ENCODE measurements at places on chromosomes 7 and 10.

- no peak for DNase-seq
Observed at GRCh38 chr10:91493313-91493712, 83.2 kb downstream of the HECTD2 start.

DNA sequence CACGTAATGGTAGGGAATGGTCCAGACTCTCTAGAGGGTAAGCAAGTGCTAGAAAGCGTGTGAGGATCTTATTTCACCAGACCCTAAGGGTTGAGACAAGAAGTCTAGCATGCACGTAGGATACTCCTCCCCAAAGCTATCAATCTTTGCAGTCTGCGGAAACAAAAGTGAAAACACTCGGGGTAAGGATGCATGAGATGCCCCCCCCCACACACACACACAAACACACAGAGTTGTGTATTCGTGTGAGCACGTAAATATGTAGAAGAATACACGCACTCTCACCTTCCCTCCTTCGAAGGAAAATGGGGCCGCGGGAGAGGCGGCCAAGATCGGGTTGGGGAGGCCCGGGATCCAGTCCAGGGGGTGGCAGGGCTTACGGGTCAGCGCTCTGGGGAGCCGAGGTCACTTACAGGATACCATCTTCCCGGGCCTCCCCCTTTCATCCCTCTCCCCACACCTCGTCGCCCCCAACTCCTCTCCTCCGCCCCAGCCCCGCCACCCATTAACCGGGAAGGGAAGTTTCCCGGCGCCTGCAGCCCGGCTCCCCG is 455 bp downstream of the CUL2 start:
- peak; percentile 2 for DNase-seq

DNA sequence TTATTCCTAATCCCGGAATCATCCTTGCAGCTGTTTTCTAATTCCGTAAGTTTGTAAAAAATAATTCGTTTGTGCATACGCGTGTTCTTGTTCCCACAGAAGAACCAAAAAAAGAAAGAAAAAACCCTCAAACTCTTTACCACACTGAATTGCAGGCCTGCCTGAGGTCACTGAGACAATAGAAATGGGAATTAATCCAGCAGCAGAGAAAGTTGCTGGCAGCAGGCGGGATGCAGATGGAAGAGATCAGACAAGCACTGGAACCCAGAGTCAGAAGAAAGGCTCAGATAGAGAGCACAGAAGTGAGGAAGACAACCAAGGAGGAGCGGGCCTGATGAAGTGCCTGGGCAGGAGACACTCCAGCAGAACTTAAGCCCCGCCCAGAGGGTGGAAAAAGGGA is 141.5 kb upstream of the VWC2 start:
- DNase-seq = no peak

DNA sequence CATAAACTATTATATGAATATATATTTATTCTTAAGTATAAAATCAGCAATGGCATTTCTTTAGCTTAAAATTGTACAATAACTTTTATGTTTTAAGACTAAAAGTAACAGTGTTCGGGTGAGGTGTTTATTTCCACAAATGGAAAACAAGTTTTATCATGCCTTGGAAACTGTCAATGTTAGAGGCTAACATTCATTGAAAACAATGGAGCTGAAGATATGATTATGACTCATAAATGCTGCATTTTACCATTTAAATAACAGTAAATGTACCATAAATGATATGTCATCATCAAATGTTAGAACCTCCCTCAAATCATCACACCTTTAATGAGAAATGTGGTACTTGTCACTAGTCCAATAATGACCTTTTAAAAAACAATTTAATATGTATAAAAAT is 897.3 kb downstream of the PCDH15 start:
- DNase-seq = no peak

GRCh38 chr10:52312942-52313255 is 1.2 kb upstream of the DKK1 start:
- DNase-seq = no peak

DNA sequence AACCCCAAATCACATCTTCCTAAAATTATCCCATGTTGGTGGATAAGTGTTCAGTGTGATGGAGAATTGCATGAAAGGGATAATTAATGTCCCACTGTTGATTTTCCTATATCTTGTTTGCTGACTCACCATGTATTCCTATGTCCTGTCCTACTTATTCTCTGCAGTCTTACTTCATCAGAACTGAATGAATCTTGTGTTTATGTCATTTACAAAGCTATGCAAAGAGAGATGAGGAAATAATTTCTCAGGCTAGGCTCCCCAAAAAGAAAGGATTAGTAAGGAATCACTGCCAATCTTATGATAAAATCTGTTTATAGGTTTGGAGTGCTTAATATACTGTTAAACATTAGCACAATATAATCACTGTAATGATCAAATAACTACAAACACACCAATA is 360.8 kb downstream of the CRPPA start:
- no peak for DNase-seq

GRCh38 chr10:116715839-116716377 is 26.5 kb downstream of the HSPA12A start:
- DNase-seq = no peak

GRCh38 chr7:132116369-132116768 is 459.9 kb downstream of the PLXNA4 start:
- no peak for DNase-seq

DNA sequence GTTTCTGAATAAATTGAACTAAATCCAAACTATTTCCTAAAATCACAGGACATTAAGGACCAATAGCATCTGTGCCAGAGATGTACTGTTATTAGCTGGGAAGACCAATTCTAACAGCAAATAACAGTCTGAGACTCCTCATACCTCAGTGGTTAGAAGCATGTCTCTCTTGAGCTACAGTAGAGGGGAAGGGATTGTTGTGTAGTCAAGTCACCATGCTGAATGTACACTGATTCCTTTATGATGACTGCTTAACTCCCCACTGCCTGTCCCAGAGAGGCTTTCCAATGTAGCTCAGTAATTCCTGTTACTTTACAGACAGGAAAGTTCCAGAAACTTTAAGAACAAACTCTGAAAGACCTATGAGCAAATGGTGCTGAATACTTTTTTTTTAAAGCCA is 13.9 kb downstream of the MEST start:
- DNase-seq = no peak

DNA sequence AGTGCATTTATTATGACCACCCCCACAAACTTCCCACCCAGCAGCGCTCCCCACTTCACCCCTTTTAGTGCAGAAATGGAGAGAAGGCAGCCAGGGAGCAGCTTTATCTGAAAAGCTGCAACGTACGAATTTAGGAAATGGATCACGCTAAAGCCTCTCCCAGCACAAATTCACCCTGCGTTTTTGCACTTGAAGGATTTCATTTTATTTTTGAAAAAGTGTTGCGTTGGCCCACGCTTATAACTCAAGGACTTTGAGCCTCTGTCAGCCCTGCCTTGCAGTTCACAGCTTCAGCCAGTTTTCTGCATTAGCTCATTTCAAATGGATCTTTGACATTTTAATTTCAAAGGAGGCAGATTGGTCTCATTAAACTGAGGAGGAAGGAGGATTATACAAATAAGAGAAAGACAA is 556.1 kb downstream of the KCNMA1 start:
- no peak for DNase-seq

DNA sequence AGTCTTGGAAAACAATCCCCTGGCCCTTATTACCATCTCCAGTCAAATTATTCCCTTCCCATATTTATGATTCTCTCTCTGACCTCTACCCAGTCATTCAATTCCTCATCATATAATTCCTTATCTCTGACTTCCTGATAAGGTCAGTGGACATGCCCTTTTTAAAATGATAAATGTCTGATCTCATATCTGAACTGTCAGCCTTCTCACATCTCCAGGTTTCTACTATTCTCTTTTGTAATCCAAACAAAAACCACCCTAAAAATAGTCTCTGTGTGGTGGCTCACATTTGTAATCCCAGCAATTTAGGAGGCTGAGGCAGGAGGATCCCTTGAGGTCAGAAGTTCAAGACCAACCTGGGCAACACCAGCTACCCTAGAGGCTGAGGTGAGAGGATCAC is 11.9 kb downstream of the GSDME start:
- no peak for DNase-seq

DNA sequence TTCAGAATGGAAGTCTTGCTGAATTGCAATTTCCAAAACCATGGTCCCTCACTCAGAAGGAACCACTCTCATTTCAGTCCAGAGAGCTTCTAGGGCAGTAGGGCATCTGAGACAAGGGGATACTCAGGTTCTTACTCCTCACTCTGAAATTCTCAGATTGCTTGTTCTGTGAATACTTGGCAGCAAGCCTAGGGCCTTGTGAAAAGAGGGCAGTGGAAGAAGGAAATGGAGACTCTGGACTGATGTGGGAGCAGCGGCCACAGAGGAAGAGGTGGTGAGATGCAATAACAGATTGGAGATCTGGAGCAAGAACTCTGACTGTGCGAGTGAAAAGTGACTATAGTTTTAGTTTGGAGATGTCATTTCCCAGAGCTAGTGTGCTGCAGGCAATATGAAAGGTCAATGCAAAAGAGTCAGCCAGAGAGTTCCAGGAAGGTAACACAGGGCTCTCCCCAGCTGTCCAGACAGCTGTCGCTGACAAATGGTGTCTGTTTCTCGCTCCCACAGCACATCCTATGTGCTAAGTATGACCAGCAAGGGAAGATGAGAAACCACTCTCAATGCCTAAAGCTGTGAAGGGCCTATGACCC is 291.6 kb upstream of the KIAA1217 start:
- no peak for DNase-seq

DNA sequence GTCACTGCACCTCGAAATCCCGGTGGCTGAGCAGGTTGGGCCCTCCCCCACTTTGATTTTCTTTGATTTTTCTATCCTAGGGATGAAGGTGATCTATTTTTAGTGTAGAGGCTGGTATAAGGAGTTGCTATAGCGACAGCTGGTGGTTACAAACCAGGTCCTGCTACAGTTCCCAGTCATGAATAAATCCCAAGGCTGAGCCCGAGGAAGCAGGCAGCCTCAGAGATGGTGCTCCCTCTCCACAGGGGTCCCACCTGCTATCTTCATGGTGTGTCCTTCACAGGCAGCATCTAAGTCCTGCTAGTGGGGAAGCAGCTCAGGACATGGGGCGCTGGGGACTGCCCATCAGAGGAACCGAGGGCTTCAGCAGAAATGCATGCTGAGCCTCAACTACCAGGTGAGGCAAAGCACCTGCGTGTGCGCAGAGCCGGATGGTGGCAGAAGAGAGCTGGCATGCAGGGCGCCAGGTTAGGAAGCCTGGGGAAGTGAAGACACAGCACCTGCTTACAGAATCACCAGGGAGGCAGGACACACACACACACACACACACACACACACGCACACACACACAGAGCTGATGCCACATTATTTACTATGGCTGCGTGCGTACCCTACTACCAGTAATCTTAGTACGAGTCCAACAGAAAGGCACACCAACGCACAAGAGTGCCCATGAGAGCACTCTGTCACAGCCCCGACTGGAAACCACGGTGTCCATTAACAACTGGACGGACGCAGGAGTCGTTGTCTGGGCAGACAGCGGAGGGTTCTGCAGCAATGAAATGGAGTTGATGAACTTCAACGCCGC is 150.9 kb downstream of the PRKAG2 start:
- DNase-seq = no peak

DNA sequence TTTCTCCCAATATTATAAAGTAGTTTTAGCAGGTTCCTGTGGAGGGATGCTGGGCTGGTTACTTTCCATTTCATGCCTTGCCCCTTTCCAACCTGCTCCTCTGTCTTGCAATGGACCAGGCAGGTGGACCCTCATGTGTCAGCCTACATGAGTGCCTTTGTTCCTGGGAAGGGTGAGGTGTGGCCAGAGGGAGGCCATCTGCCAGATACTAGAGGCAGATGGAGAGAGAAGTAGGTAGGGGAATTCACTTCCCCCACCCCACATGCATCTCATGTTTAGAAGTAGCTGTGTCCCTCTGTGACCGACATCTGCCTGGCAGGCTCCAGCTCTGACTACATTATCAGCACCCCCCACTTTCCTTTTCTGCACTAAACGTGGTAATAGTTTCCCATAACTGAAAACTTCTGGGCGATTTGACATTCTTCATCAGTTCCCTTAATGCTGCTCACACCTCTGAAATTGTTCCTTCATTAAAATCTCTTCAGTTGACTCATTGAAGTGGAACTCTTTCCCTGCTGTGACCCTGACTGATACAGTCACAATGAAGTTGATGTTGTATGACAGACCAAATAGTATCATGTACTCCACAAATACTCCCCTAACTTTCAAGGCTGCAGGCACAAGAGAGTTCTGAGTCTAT is 396.3 kb upstream of the FZD8 start:
- no peak for DNase-seq

GRCh38 chr10:129926066-129927055 is 37.7 kb downstream of the EBF3 start:
- DNase-seq = no peak

GRCh38 chr7:22113041-22113440 is 167.3 kb upstream of the CDCA7L start:
- no peak for DNase-seq

DNA sequence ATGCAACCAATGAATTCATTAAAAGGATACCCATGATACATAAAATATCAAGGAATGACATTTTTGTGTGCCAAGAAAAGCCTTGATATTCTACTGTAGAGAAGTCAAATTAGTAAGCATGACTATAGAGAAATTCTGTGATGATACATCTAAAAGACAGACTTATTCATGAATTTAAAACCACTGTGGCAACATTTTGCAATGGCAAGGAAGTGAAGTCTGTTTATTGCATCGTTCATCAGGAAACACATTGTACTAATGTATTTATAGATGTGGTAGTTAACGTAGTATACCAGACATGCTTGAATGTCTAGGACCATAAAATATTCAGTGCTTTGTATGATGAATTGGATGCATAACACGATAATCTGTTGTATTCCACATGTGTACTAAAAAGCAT is 9.3 kb upstream of the CLEC5A start:
- DNase-seq = no peak

- DNase-seq = no peak
Observed at GRCh38 chr10:70378122-70378521, 4.3 kb downstream of the LRRC20 start.

- DNase-seq = no peak
Observed at GRCh38 chr10:97542169-97543024, 30.2 kb upstream of the ANKRD2 start.

DNA sequence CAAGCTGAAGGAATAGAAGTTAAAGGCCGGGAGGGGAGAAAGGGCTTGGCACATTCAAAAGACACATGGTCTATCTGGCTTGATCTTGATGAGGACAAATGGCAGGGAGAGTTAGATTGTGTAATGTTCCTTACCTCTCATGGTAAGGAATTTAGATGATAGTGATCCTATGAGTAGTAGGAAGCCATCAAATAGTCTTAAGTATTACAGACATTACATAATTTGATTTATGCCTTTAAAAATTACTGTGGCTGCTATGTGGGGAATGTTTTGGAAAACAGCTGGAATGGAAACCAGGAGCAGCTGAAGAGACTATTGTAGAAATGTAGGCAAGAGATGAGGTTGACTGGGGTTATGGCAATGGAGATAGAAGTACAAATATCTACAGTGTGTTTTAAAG is 351.3 kb upstream of the BMPER start:
- DNase-seq = no peak

- no peak for DNase-seq
Observed at GRCh38 chr7:150325110-150325611, 1.8 kb upstream of the ACTR3C start.

- no peak for DNase-seq
Observed at GRCh38 chr7:151871189-151871735, 5.7 kb downstream of the PRKAG2 start.

Measured in stimulated activated CD4-positive, alpha-beta T cell treated with anti-CD3 and anti-CD28 coated beads, Interleukin-1b, Interleukin-23, amount 100 ng/mL, for 1 hour (primary cell).